ENCODE measurements at places on chromosomes 2 and 18.

GRCh38 chr2:46097714-46098480 lies 199.3 kb upstream of the EPAS1 start:
- DNase-seq: peak; percentile 83

GRCh38 chr2:16773080-16773713 lies 107.6 kb upstream of the CYRIA start:
- DNase-seq: peak; percentile 70

DNA sequence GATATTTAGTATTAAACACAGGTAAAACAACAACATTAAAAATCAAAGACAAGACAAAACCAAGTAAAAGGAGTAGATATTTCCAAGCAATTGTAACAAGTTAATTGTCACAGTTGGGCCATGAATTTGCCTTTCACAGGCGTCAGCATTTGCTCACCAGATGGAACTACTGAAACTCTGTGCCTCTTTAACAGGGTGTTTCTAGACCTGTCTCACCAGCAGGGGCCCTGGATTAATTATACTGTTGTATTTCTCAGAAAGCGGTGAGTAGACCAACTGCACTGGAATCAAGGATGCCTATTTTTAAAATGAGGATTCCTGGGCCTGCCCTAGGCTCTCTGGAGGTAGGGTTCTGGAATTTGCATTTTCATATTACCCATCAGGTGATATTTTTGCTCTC lies 92.6 kb downstream of the UPP2 start:
- DNase-seq: no peak

DNA sequence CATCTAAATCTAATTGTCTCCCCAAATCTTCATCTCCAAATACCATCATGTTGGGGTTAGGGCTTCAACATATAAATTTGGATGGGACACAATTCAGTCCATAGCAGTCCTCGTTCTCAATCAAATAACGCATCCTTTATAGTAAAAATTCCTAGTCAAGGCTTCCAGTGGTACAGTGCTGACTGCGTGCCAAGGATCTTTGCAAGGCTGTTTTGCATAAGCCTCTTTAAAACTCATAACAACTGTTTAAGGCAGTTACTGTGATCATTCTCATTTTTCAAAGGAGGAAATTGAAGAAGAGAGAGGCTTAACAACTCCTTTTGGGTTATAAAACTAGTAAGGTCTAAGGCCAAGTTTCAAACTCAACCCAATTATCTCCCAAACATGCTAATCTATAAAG lies 666.9 kb downstream of the NYAP2 start:
- DNase-seq: no peak

DNA sequence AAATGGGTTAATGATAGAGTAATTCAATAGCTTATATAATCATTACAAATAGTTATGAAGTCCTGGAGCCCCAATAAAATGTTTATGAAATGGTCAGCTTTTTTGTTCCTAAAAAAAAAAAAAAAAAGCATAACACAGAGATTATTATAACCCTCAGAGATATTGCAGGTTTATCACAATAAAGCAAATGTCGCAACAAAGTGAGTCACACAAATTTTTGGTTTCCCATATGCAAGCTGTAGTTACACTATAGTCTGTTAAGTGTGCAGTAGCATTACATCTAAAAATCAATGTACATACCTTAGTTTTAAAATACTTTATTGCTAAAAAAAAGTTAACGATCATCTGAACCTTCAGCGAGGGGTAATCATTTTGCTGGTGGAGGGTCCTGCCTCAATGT lies 20.0 kb downstream of the WDFY1 start:
- no peak for DNase-seq

DNA sequence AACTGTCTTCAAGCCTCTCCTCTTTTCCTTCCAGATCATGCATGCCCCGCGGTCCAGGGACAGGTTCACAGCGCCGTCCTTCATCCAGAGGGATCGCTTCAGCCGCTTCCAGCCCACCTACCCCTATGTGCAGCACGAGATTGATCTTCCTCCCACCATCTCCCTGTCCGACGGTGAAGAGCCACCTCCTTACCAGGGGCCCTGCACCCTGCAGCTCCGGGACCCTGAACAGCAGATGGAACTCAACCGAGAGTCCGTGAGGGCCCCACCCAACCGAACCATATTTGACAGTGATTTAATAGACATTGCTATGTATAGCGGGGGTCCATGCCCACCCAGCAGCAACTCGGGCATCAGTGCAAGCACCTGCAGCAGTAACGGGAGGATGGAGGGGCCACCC lies 81.3 kb downstream of the FAM210A start:
- no peak for DNase-seq

DNA sequence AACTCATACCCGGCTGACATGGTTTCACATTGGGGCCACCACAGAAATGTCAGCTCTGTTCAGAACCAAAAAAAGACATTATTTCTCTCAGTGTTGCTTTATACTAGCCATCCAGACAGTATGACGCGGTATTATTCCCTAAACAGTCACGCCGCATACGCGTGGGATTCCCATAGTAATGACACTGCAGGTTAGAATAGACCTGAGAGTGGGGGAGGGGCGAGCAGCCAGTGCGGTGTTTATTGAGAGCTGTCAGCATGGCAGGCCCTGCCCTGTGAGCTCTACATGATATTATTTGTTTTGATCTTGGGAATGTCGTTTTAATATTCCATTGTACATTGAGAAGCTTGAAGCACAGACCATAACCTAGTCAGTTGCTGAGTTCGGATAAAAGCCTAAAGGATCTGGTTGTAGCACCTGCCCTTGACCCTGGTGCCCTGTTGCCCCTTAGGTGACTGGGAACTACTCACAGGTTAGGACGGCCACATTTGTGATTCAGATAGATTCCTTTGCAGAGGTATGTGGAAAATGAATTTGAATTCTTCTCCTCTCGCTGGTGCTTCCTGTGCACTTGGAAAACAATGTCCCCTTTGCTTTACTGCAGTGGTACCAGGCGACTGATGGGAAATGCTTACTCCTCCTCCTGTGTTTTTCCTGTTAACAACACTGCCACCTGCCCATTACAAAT lies 150.1 kb downstream of the ARHGAP28 start:
- no peak for DNase-seq

GRCh38 chr2:26685989-26686839 lies 6.3 kb upstream of the KCNK3 start:
- peak; percentile 22 for DNase-seq

- no peak for DNase-seq
These were observed 22.2 kb upstream of the NAB1 start for GRCh38 chr2:190626641-190627210.

- no peak for DNase-seq
These were observed 34.5 kb downstream of the PDIA6 start for GRCh38 chr2:10777842-10778723.

- DNase-seq: no peak
These were observed 33.8 kb downstream of the SMIM21 start for GRCh38 chr18:75393721-75394120.

DNA sequence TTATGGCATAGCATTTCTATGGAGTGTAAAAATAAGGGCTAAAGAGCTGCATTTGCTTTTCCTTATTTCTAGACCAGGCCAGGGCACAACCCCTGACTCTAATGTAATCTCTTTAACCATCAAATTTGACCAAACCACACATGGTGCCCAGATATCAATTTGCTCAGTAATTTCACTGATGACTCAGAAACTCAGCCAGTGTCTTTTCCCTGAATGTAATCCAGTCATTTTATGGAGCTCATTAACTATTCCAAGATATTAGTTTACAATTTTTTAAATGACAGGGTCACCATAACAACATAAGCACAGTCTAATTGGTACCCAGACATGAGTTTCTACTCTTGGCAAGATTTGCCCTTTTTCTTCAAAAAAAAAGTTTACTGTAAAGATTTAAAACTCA lies 270.8 kb upstream of the AGAP1 start:
- no peak for DNase-seq

- DNase-seq: peak; percentile 55
These were observed 112.3 kb downstream of the TNS1 start for GRCh38 chr2:217890445-217890844.

- no peak for DNase-seq
These were observed 14.8 kb downstream of the ASB1 start for GRCh38 chr2:238441262-238442114.

- no peak for DNase-seq
These were observed 95.9 kb downstream of the CRIM1 start for GRCh38 chr2:36451512-36451911.

DNA sequence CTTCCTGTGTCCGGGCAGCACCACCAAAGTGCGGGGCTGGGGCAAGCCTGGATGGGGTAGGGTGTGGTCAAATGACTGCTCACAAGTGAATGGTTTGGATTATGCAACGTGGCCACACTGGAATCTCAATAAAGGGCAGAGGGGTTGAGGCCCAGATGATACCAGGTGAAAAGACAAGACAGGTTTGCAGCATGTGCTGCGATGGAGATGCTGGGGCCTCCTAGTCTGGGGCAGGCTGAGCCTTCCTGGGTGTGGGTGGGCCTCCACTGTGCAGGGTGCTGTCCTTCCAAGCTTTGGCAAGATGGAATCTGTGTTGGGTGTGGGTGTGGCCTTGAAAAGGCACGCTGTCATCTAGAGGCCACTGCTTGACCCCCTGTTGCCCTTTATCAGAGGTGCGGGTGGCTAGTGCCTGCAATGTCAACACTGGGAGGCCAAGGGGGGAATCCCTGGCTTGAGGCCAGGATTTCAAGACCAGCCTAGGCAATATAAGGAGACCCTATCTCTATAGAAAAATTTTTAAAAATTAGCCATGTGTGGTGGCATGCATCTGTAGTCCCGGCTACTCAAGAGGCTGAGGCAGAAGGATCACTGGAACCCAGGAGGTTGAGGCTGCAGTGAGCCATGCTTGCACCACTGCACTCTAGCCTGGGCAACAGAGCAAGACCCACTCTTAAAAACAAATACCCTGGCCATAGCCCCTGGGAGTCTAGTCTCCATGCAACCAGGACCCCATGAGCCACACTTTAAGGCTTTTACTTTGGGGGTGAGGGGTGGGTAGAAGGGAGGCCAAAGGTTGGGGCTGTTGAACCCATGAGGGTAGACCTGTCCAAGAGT lies 13.8 kb downstream of the RRM2 start:
- DNase-seq: no peak

DNA sequence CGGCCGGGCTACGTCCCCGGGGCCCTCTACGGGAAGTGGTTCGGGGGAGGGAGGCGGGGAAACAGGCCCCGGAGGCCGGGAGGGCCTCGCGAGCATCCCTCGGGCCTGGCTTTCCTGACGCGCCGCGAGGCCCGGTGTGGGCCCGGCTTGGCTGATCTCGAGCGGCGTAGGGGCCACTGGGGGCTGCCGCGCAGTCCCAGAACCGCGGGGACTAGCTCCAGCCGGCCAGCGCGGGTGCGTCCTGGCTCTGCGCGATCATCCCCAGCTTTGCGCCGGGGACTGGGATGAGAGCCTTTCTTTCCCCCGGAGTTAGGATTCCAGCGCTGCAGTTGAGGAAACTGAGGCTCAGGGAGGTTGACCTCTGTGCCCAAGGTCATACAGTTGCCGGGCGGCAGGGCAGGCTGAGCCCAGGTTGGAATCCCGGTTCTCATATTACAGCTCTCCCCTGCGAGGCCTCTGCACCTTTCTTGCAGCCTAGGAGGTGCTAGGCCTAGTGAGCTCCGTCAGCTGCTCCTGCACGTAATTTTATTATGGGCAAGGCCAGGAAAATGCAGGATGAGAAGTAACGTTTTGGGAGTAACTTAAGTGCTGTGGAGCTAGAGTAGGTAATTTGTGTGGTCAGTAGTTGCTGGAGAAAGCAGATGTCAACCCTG lies 501 bp downstream of the LPIN1 start:
- peak; percentile 34 for DNase-seq

GRCh38 chr2:141767691-141768090 lies 363.1 kb downstream of the LRP1B start:
- no peak for DNase-seq

- no peak for DNase-seq
These were observed 65.5 kb upstream of the PMAIP1 start for GRCh38 chr18:59834267-59834666.

DNA sequence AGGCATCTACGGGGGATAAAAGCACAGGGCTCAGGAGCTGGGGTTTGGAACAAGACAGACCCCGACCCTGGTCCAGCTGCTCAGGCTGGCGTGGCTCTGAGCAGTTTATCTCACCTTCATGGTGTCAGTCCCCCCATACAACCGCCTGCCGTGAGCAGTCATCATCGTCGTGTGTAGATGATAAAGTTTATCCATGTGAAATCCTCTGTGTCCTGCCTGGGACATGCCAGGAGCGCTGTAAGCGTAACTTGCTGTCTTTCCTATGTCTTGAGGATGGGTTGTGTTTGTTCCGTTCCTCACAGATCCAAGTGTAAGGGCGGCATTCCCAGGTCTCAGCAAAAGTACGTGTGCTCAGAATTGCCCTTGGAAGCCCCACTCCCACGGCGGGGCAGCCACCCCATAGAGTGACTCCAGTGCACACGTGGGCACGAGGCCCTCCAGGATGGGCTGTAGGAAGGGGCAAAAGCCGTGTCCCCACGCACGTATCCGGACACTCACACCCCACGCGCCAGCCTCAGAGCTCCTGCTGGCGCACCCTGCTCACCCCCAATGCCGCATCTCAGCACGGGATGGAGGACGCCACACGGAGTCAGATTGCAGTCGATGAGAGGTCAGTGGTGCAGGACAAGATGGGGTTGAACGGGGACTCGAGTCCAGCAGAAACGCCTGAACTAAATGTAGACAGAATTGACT lies 50.9 kb downstream of the ADI1 start:
- no peak for DNase-seq

DNA sequence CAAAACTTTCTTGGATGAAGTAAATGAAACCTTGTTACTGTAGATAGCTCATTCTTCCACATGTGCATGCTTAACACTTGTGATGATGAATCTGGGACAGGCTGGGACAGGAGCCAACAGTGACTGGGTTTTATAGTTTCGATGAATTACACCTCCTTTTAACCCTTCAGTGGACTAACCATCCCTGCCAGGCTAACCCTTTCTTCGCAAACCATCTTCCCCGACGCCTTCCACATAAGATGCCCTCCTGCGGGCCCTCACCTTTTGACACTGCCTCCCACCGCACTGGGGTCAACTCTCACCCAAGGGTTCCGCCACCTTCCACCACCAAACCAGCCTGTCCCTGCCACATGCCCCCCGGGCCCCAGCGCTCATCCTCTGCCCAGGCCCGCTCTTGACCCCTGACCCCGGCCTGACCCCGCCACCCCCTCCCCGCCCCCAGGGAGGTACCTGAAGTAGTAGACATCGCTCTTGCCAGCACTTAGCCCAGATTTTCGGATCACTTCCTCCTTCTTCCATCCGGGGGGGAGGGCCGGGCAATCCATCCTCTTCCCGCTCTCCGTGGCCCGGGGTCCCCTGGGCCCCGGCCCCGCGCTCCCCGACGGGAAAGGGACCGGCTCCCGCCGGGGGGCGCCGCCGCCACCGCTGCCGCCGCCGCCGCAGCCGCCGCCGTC lies 764 bp downstream of the MBD2 start:
- peak; percentile 83 for DNase-seq

GRCh38 chr2:207167099-207167923 lies 1.6 kb upstream of the KLF7 start:
- DNase-seq: peak; percentile 35

GRCh38 chr18:65017372-65017760 lies 733.4 kb upstream of the CDH7 start:
- no peak for DNase-seq
